Astrocyte (in vitro differentiated cells and primary cell): ENCODE measurements at places on chromosomes 11 and 22. TPM values are rescaled to one million over a fixed set of nuclear protein-coding genes. Genes with fewer than 3 reads are reported as not detected.

Gene USP2
- total RNA-seq = 6.5 and 6.7 TPM in 2 replicates

Gene GAS2L1
- total RNA-seq = 24.3 and 26.0 TPM in 2 replicates

Gene OR5AN1
- not detected in 2 replicates for total RNA-seq

DNA sequence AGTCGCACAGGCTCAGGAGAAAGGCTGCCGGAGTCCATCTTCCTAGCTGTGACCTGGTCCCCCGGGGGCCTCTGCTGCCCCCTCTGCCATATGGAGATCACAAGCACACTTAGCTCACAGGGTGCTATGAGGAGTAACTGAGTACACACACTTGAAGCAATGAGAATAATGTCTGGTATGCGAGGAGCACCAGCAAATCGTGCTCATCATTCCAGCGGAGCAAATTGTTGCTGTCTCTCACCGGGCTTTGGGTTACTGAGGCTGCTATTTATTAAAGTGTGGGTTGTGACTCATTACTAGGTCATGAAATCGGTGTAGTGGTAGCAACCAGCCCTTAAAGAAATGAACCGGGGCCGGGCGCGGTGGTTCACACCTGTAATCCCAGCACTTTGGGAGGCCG is 48.1 kb upstream of the EIF3D start:
- peak; percentile 94 for DNase-seq

GRCh38 chr11:60978546-60979380 is 7.3 kb downstream of the CD6 start:
- DNase-seq = no peak

GRCh38 chr11:97231231-97231630 is 841.4 kb downstream of the JRKL start:
- no peak for DNase-seq

- no peak for DNase-seq
Observed at GRCh38 chr11:1728931-1729691, 21.3 kb downstream of the IFITM10 start.

Gene PDE3B
- 2.1 and 2.9 TPM in 2 replicates for total RNA-seq

- DNase-seq = no peak
Observed at GRCh38 chr11:122931510-122931909, 49.0 kb downstream of the JHY start.

- no peak for DNase-seq
Observed at GRCh38 chr11:118318581-118319336, 14.2 kb downstream of the CD3E start.

Gene SOX10
- 0.10 and 0.34 TPM in 2 replicates for total RNA-seq
